Fibroblast of mammary gland (primary cell): ENCODE measurements at places on chromosomes 6 and 20.
A peak's percentile ranks its signal among the peaks of the same experiment; 100 is the strongest.

- DNase-seq = no peak
These were observed 81.8 kb upstream of the SPACA1 start for GRCh38 chr6:87965806-87966205.

DNA sequence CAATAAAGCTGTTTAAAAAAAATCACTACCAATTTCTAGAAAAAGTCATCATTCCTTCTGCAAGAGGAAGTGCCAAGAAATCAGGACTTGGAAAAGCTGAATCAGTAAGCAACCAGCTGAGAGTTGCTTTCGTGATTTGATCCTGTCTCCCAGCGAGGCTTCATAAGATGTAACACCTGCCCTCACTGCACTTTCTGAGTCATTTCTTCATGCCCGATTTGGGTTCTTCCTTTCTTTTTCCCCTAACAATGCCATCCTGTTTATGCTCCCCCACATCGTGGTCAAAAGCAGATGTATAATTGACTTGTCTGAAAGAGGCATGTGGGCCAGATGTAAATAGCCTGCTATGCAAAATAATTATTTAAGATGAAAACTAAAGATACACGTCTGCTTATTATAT, 52.1 kb downstream of the RIPOR2 start:
- peak; percentile 72 for DNase-seq

GRCh38 chr6:6661684-6662083, 73.2 kb downstream of the LY86 start:
- peak; percentile 63 for DNase-seq

DNA sequence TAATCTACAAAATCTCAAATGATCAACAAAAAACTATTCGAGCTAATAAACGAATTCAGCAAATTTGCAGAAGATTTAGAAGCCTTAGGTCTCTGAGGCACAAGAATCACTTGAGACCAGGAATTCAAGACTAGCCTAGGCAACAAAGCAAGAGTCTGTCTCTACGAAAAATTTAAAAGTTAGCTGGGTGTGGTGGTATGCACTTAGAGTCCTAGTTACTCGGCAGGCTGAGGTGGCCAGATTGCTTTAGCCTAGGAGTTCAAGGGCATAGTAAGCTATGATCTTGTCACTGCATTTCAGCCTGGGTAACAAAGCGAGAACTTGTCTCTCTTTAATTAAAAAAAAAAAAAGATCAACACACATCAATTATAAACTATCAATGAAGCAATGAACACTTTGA, 34.2 kb downstream of the FAM184A start:
- DNase-seq = no peak

GRCh38 chr20:59831024-59831915, 102.2 kb downstream of the SYCP2 start:
- DNase-seq = no peak
